ENCODE measurements at places on chromosomes 6 and 20.

DNA sequence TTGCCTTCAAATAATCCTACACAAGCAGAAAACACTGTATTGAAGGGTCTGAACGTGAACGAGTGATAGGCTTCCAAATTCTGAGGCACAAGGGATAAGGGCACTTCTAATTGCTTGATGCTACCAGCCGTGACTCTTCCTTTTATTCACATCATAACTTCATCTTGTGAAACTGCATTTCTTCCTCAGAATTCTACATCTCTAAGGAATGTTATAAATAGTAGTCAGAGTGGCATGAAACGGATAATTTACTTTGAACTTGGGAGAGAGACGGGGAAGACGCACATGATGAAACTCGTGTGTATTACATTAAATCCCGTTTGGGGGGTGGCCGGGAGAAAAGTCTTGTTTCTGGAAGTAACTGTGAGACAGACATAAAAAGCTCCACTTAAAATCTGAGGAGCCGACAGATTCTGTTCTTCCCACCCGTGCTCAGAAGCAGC, 754 bp downstream of the HDDC2 start:
- no peak for DNase-seq

- DNase-seq: no peak
These were observed 15.6 kb downstream of the BTN2A1 start for GRCh38 chr6:26473429-26473757.

- no peak for DNase-seq
These were observed 268.4 kb upstream of the IRAK1BP1 start for GRCh38 chr6:78598966-78599365.

DNA sequence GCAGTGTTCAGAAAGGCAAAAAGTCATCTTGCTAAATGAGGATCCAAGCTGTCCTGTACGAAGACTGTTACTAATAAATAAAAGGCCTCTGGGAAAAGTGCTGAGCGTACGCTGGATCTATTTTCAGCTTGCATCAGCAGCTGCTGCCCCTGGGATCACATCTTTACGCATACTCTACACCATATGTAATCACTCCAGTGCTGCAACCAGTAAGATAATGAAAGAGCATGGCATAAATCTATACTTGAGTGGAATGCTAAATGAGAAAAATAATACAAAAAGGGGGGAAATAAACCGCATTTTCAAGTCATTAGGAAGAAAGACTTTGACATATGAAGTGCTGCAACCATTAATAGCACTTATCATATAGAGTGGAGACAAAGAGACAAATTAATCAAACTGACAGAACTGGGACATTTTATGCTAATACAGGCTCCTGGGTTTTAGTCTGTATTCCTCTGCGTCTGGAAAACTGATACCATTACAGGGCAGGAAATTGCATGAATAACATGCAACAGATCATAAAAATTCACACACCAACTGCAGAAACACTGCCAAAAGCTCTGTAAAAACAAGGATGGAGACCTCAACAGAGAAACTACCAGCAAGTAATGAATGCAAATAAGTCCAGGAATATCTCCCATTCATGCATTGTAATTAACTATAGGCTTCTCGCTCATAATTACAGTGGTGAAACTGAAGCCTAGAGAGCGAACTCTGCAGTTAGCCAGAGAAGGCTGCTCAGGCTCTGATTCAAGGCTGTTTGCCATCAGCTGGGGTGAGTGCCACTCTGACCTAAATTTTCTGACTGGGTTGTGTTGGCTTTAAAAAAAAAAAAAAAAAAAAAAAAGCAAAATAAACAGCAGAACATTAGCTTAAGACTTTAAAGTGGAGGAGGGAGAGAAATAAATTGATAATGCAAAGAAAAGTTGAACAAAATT, 83.8 kb downstream of the GJA10 start:
- DNase-seq: no peak

GRCh38 chr20:1171461-1172093, 13.2 kb downstream of the TMEM74B start:
- DNase-seq: no peak

DNA sequence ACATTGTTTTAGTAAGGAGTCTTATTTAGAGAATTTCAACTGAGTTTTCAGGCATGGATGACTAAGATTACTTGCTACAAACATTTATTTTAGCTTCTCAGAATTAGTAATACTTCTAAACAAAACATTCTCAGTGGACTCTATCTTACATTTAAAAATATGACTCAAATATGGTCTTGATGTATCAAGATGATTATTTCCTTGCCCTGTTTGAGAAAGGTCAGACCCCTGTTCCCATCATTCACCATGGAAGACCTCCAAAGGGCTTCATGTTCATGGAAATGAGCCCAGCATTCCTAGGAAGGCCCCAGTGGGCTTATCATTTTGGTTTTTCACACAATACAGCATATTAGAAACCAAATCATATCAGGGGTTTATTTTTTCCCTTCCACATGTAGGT, 24.6 kb upstream of the TRPC4AP start:
- no peak for DNase-seq

- DNase-seq: no peak
These were observed 58.0 kb downstream of the ZNF292 start for GRCh38 chr6:87213364-87213763.

DNA sequence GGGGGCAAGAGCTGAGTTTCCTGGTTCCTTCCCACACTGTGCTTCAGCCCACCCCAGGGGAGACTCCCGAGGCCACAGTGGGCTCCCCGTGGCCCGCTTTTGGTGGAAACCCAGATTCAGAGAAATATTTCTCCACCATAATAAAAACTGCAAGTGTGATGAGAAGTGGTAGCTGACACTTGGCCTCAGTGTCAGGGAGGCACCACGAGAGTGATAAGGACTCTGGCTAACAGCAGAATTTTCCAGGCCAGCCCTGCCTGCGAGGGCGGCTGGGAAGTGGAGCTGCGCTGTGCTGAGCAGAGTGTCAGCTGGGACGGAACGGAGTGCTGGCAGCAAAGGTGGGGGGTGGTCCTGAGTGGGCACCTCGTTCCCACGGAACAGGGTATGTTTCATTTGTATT, 22.5 kb downstream of the SPATA2 start:
- no peak for DNase-seq

Data from GM18507 (cell line).